CD4-positive, alpha-beta memory T cell (primary cell): ENCODE measurements at places on chromosomes 7 and 10. TPM values are rescaled to one million over a fixed set of nuclear protein-coding genes. Genes with fewer than 3 reads are reported as not detected.

Gene CPA1
- total RNA-seq, result not detected

Gene LLCFC1
- not detected for total RNA-seq

Gene TMEM139
- total RNA-seq, result 1.8 TPM

Gene CADPS2
- not detected for total RNA-seq

Gene GDF2
- not detected for total RNA-seq

Gene FBXL15
- 21.1 TPM for total RNA-seq
